ENCODE measurements at places on chromosomes 1 and 21. TPM values are rescaled to one million over a fixed set of nuclear protein-coding genes. Genes with fewer than 3 reads are reported as not detected.

OR2L3 gene
- 3.5 TPM for total RNA-seq

PLXNA2 gene
- 73.0 TPM for total RNA-seq

SPRR2G gene
- total RNA-seq, result not detected

SLAMF8 gene
- total RNA-seq, result 1.3 TPM

MCOLN2 gene
- total RNA-seq, result 0.40 TPM

KRTAP12-1 gene
- total RNA-seq, result not detected

SLC25A33 gene
- 10.2 TPM for total RNA-seq

DNASE2B gene
- total RNA-seq, result 1.0 TPM

OR2AK2 gene
- total RNA-seq, result 2.5 TPM

KRTAP7-1 gene
- total RNA-seq, result not detected

SPRR4 gene
- total RNA-seq, result not detected

SLAMF7 gene
- not detected for total RNA-seq

UBE2U gene
- not detected for total RNA-seq

NPR1 gene
- total RNA-seq, result 1.6 TPM

C1orf87 gene
- not detected for total RNA-seq

CCNL2 gene
- total RNA-seq, result 144 TPM

SMAP2 gene
- 96.3 TPM for total RNA-seq
